ENCODE measurements at places on chromosomes 5 and 9.

DNA sequence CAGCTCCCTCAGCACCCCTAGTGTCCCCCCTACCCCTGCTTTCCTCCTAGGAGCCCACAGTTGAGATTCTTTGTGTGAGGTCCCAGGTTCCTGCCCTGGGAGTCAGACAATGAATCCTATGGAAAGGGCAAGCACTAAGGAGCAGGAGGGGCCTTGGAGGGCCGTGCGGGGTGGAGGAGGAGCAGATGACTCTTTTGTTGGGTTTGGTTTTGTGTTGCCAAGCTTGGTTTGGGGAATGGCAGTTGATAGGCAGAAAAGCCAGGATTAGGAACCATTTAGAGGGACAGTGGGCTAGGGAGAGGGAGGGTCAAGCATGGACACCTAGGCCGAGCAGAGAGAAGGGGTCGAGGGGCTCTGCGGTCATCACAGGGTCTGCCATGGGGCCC is 61.6 kb upstream of the SPTLC1 start:
- DNase-seq: no peak

DNA sequence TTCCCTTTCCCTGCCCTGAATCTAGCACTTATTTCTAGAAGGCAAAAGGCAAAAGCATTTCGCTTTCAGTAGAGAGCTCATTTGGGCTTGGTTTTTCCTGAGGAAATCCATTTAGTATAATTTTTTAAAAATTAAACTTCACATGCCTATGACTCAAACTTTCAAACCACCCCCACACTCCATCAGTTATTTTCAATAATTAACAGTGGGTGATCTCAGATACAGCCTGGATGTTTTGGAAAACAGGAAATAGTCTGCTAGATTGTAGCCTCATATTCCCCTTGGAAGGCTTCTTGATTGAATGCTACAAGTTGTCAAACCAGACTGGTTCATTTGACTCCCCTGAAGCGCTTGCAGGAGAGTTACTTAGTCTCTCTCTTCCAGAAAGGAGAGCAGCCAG is 40.6 kb downstream of the SEMA5A start:
- no peak for DNase-seq

GRCh38 chr9:131275332-131276093 is 797 bp downstream of the FAM78A start:
- DNase-seq: peak; percentile 78

DNA sequence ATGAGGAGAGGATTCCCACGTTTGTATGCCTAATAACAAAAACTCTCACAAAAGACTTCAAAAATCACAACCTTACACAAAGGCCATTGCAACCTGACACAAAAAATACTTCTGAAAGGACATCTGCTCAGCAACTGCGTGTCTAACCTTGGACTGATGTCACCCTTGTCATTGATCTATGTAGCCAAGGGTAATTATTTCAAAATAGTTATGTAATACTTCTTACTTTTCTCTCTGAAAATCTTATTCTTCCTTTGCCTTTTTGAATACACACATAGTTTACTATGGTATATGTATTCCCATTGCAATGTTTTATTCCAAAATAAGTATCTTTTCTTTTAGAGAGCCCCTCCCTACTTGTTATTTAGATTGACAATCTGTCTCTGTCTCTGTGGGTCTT is 355.3 kb downstream of the MSX2 start:
- DNase-seq: no peak

- DNase-seq: no peak
Observed at GRCh38 chr5:58085800-58086199, 374.1 kb downstream of the PLK2 start.

DNA sequence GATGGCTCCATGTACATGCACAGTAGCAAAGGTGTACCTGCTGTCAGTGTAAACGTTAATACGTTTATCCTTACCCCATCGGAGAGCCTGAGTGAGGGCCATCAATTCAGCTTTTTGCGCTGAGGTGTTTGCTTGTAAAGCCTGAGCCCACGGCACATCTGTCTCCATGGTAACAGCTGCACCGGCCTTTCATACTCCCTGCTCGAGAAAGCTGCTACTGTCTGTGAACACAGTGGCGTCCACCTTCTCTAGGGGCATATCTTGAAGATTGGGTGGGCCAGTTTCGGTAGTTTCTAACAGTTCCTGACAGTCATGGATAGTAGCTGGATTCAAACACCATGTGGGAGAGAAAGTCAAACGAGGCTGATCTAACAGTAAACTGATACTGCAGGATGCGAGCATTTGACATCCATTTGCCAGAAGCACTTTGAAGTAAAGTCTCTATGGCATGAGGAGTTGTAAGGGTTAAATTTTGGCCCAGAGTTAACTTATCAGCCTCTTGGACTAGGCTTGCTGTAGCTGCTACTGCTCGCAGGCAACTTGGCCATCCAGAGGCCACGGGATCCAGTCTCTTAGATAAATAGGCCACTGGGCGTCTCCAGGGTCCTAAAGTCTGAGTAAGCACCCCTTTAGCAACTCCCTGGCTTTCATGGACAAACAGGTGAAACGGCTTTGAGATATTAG is 21.0 kb upstream of the RHOBTB3 start:
- DNase-seq: no peak

- DNase-seq: peak; percentile 52
Observed at GRCh38 chr5:176187276-176188062, 50.8 kb upstream of the SIMC1 start.

GRCh38 chr9:78297672-78297961 is 692 bp downstream of the PSAT1 start:
- no peak for DNase-seq

DNA sequence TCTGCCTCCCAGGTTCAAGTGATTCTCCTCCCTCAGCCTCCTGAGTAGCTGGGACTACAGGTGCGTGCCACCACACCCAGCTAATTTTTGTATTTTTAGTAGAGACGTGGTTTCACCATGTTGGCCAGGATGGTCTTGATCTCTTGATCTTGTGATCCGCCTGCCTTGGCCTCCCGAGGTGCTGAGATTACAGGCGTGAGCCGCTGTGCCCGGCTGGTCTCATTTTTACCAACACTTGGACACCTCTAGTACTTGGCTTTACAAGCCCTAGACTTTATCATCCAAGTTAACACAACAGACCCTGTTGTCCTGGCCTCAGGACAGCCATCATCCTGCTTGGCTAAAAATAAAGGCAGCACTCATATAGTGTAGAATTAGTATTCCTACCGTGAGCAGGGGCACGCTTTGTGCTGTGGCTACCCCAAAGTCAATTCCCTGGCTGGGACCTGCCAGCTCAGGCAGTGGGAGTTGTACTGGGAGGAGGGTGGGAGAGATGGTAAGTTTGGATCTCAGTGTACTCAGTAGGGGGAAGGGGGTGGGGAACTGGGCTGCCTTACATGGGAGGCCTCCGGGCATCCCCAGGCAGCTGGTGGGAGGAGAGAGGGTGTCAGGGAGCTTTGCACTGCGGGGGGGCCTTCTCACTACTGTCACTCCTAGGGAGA is 6.6 kb downstream of the PDZD2 start:
- no peak for DNase-seq

GRCh38 chr9:107110153-107110552 is 172.9 kb upstream of the RAD23B start:
- DNase-seq: no peak

DNA sequence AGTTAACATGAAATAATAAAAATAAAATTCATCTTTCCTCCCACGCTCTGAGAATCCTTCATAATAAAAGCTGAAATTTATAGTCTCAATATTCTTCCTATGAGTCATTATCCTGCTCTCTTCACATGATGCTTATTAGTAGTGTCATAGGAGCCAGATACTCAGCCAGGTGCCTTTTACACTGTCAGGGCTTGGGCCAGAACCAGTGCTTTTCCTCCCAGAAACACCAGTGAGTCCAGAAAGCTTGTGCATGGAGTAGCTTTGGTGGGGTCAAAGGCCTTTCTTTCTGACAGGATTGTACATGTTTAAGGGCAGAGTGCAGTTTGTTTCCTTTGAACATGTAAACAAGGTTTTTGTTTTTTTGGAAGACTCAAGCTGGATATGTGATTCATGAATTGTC is 6.8 kb downstream of the LSM11 start:
- DNase-seq: no peak

- no peak for DNase-seq
Observed at GRCh38 chr5:40364441-40364840, 315.3 kb upstream of the PTGER4 start.

- DNase-seq: no peak
Observed at GRCh38 chr5:102666164-102666946, 88.8 kb upstream of the PAM start.

DNA sequence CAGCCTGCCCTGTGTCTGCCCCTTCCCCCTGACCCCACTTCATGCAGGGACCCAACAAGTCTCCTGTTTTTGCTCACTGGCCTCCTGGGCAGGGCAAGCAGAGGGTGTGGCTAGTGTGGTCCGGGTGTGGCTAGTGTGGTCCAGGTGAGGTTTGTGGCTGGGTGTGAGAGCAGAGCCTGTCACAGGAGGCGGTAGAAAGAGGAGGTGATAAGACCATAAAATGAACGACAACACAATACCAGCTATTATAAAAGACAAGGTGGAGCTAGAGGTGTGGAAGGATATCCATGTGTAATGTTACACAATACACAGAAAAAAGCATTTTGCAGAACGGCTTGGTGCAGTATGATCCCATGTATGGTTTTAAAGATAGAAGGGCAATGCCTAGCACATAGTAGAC is 23.3 kb downstream of the SPRY4 start:
- DNase-seq: no peak

DNA sequence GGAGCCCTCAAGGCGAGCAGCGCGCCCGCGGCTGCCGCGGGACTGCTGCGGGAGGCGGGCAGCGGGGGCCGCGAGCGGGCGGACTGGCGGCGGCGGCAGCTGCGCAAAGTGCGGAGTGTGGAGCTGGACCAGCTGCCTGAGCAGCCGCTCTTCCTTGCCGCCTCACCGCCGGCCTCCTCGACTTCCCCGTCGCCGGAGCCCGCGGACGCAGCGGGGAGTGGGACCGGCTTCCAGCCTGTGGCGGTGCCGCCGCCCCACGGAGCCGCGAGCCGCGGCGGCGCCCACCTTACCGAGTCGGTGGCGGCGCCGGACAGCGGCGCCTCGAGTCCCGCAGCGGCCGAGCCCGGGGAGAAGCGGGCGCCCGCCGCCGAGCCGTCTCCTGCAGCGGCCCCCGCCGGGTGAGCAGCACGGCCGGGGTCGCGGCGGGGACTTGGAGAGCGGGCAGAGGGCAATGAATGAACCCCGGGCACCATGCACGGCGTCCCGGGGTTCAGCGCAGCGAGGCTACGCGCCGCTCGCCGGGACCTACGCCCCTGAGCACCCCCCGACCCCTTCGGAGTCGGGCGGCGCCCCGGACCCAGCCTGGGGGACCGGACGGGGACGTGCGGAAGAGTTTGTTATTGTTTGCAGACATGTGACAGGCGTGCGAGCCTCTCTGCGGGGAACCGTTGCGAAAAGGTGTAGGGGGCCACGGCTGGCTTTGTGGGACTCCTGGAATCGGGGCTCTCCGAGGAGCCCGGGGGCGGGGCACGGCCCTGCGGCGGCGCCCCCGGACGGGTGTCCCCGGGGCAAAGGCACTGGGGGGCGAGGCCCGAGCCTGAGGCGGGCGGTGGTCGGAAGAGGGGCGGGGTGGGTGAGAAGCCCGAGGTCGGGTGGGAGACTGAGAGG is 553 bp downstream of the MAP3K1 start:
- peak; percentile 40 for DNase-seq

DNA sequence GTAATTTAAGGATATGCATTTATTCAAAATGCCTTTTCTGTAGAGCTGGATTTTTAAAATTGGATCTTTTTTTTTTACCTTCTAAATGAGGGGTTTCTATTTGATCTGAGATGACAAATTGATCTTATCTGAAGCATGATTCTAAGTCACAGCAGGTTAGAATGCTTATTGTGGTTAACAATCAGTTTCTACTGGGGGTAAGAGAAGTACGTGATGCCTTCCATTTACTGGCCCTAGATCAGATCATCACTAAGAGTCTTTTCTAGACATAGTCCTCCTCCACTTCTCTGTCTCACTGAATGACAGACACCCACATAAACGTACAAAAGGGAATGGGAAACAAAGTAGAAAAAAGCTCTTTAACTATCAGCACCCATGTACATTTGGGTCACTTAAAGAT is 231.9 kb downstream of the DMAC1 start:
- DNase-seq: no peak

DNA sequence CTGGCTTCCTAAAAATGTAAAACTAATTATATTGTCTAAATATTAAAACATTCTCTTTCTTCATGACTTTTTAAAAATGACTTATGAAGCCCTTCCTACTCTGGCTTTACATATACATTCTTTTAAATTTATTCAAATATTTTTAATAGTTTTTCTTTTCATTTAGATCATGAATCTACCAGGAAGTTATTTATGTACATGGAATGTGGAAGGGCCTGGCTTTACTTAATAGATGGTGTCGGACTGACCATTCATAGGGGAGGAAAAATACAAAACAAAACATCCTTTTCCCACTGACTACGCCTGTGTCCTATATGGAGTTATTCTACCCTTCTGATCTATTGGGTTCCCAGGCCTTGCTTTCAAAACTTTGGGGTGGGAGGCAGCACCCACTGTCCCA is 129.8 kb downstream of the MACROH2A1 start:
- no peak for DNase-seq

DNA sequence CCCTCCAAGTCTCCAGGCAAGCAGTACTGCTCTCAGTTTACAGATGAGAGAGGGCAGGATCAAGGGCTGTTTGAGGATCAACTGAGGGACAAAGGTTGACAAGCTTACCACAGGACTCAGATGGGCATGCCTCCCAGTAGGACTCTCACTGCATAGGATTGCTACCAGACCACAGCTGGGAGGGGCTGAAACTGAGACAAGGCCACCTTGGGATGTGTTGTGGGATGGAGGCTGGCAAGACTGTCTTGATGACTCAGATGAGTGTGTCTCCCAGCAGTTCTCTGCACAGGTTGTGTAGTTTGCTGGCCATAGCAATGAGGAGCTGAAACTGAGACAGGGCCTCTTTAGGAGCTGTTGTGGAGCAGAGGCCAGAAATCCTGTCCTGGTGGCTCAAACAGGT is 222.2 kb upstream of the IRX1 start:
- DNase-seq: no peak

DNA sequence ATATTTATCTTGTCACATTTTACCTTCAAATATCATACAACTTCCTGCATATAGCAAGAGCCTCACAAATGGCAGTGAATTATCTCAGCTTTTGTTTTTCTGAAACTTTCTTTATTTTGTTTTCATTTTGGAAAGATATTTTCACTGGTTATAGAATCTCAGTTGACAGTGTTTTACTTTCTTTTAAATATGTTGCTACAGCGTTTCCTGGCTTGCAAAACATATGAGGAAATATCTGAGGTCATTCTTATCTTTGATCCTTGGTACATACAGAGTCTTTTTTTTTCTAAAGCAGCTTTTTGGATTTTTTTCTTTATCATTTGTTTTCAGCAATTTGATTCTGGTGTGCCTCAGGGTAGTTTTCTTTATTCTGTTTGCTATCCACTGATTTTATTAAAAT is 77.6 kb upstream of the CEP78 start:
- no peak for DNase-seq
